PC-3 (cell line): ENCODE measurements at places on chromosomes 5 and 9. TPM values are rescaled to one million over a fixed set of nuclear protein-coding genes. Genes with fewer than 3 reads are reported as not detected.

Gene PPIP5K2
- total RNA-seq, result 40.4 and 52.2 TPM in 2 replicates

Gene LRRC70
- total RNA-seq, result 1.5 and 1.6 TPM in 2 replicates

Gene TMEM232
- 1.4 TPM in 1 of 2 replicates, not detected in the other for total RNA-seq

Gene FYB1
- total RNA-seq, result 0.81 and 1.1 TPM in 2 replicates
